Lower lobe of right lung (tissue), 2 donors: ENCODE measurements at places on chromosomes 1 and 21.

DNA sequence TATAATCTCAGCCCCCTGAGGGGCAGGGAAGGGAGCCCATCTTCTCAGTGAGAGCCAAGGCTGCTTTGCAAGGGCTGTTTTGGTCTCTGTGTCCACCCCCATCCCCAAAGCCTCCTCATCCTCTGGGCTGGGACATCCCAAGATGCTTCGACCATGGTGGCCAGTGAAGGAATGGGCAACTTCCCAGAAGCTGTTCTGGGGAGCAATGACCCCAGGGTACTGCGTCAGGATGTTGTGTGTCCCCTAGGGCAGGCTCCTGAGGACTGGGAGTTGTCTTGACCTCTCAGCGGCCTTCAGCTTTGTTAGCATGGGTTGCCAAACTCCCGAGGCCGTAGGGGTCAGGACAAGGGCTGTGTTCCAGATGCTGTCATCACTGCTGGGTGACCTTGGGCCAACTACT is 238.4 kb upstream of the POU3F1 start:
- no peak for DNase-seq

DNA sequence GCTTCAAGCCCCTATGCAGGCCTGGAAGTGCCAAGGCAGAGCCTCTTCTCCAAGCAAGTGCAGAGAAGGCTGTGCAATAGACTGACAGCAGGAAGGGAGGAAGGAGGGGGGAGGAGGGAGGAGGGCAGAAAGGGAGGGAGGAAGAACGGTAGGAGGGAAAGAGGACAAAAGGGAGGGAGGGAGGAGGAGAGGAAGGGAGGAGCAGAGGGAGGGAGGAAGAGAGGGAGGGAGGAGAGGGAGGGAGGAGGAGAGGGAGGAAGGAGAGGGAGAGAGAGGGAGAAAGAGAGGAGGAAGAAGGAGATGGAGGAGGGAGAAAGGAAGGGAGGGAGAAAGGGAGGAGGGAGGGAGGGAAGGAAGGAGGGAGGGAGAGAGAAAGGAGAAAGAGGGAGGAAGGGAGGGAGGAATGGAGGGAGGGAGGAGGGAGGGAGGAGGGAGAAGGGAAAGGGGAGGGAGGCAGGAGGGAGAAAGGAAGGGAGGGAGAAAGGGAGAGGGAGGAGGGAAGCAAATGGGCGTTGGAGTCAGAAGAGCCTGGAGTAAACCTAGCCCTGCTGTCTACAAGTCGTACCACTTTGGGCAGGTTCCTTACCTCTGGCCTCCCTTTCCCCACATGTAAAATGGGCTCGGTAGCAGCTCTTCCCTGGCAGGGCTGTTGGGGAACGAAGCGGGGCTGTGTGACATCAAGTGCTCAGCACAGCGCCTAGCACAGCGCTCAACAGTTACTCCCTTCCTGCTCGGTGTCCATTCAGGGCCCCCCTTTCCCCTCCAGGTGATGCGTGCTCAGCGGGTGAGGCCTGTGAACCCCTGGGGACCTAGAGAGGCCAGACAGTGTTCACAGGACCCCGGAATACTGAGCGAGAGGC is 244.6 kb downstream of the NPHP4 start:
- peak; percentile 34 for DNase-seq

GRCh38 chr21:36747041-36747814 is 48.3 kb downstream of the SIM2 start:
- no peak for DNase-seq

GRCh38 chr1:168455764-168456163 is 88.0 kb downstream of the XCL2 start:
- no peak for DNase-seq

- no peak for DNase-seq
These were observed 769.1 kb downstream of the NCAM2 start for GRCh38 chr21:21767276-21767675.

- DNase-seq: peak; percentile 80
These were observed 9.7 kb downstream of the OR2B11 start for GRCh38 chr1:247448107-247448791.

GRCh38 chr21:45558044-45558721 is 15.9 kb upstream of the SLC19A1 start:
- peak; percentile 36 for DNase-seq

DNA sequence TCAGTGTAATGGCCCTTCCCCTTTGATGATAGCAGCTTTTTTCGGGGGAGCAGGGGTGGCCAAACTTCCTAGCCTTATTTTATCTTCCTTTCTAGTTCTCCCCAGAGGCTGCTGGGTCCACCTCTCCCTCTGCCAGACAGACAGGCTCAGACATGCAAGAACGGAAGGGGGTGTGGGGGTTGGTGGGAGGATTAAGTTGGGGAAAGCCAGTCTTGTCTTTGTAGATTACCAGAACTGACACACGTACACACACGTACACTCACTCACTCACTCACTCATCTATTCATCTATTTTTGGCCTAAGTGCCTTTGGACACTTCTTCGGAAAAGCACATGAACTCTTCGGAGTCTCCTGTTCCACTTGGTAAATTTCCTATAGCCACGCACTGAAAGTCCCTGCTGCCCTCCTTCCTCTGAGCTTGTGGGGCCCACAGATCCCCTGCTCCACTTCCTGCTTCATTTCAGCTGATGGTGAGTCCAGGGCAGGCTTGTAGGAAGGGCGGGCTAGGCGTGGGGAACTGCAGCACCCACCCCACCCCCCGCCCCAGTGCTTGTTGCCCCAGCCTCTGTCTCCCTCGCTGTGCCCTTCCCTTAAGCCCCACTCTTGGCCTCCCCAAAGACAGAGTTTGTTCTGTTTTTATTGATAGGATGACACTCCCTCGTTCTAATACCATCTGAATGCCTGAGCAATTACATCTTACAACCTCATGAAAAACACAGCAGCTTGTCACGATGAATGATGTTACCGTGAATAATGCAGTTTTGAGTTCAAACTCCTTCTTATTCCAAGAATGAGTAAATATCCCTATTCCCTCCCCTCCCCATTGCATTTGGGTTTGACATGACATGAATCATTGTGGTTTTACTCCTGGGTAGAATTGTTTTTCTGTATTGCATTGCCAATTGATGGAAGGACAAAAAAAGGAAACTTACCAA is 60.7 kb upstream of the ATP5PO start:
- no peak for DNase-seq

GRCh38 chr1:26811708-26812107 is 14.8 kb upstream of the ZDHHC18 start:
- DNase-seq: no peak

GRCh38 chr1:57316861-57317260 is 107.0 kb downstream of the DAB1 start:
- DNase-seq: no peak

DNA sequence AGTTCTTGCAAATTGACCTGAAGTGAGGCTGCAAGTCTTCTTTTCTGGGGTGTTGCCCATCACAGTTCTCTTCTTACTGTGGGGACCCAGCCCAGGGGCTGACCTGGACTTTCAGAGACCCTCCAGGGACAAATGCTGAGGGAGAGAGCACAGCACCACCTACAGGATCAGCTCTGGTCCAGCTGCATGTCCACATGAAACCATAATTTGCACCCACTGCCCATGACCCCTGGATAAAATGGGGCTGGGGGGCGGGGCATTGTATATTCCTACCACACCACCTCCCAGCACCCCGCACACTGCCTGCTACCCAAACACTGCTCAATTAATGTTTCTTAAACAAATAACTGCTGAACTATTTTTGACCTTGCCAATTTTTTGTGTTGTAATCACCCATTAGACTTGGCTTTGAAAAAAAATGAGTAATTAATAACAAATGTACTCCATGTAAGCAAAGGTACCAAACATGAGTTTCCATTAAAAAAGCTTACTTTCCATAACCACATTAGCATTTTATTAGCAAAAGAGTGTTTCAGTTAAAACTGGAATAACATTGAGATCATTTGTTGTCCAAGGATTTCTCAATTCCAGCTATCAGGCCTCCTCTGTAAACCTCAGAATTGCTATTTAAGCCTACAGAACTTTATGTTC is 168.0 kb upstream of the RAB4A start:
- no peak for DNase-seq

GRCh38 chr1:168148916-168149315 is 12.2 kb upstream of the GPR161 start:
- no peak for DNase-seq

DNA sequence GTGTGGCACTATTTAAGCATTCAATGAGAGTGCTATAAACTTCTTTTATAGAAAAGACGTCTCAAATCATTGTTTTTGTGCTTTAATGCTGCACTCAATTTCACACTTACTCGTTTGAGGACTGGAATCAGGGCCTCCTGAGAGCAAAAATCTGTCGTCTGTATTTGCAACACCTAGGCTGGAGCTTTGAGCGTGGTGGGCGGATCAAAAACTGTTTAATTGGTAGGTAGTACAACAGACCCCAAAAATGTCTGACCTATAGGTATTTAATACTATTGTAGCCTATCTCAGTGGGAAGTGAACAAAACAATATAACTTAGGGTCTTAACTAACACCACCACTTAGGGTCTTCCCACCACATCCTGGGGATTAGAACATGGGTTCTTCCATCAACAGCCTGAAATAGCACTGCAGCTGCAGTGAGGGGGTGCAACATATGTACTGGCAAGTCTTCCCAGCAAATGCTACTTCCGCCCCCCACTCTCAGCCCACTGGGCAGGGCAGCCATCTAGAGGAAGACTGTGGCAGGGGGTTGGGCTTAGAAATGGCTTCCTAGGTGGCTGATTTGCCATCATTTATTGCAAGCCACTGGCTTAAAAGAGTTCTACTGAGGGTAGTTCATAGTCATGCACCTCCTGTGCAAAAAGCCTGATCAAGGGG is 48.3 kb downstream of the CD46 start:
- no peak for DNase-seq

DNA sequence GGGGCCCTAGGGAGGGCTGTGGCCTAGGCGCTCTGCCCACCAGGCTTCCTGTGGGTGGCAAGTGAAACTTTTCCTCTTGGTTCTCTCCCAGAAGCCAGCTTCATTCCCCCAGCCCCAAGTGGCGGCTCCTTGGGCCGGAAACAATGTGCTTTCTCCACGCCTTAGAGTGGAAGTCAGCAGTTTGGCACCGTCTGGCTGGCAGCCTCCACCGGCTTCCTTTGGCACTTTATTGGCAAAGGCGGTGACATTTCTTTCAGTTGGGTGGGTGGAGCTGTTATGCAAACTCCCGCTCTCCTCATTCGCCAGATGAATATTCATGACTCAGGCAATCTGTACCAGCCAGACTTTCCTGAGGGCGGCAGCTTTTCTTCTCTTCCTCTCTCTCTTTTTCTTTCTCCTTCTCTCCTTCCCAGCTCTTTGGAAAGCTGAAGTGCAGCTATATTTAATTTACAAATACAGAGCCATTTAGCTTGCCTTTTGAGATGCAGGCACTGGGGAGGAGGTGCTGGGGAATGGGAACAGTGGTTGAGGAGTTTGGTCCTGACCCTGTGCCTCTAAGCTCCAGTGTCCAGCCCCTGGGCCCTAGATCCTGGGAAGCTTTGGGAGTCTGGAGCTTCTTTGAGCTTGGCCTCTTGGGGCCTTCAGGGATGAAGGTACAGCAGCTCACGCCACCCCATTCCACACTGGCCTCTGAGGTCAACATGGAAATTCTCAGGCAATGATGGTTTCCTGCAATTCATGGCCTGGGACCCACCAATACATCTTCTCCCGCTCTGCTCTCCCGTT is 67.8 kb upstream of the POU3F1 start:
- no peak for DNase-seq

DNA sequence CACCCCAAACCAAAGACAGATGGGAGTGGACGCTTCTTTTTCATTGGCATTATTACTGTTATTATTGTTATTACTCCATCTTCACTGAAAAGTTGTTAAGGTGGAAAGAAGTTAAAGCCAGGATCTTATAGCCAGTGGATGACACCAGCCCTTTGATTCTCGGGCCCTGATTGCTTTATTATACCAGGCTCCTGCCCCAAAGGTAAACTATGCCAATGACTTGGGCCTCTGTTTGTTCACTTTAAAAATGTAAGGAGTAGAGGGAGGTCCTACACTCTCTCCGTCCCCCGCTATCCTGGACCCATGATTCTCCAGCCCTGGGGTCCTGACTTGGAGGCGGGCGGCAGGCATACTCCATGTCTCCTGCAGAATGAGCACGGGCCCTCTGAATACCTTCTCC is 106.8 kb downstream of the TOMM20 start:
- DNase-seq: no peak

- DNase-seq: no peak
These were observed 101.8 kb upstream of the ARTN start for GRCh38 chr1:43831851-43832250.

- no peak for DNase-seq
These were observed 35.8 kb downstream of the ACOT11 start for GRCh38 chr1:54583871-54584270.

DNA sequence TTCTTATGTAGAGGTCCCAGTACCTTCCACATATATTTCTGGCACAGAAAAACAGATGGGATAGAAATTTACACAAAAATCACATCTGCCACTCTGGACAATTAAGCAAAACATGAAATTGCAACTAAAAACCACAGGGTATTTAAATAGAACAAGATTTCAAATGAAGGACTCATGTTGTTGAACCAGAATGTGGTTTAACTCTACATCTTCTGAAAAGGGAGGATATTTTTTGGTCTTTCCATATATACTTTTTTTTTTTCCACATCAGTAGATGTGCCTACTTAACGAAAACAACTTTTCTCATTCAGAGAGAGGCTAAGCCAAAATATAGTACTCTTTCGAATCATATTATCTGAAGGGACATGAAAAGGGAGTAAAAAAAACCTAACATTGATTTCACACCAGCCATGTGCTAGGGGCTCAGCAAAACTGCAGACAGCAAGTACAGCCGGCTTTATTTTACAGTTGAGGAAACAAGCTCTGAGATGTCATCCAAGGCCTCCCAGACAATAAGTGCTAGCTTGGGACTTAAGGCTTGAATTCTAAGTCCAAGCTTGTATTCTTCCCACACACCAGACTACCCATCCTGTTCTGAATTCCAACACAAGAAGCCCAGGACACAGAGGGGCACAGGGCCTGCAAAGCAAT is 208.9 kb downstream of the PBX1 start:
- no peak for DNase-seq

GRCh38 chr1:181478306-181478705 is 5.0 kb upstream of the CACNA1E start:
- DNase-seq: no peak

- no peak for DNase-seq
These were observed 934 bp downstream of the SCP2 start for GRCh38 chr1:52928015-52928404.

- DNase-seq: peak; percentile 76
These were observed 352.5 kb downstream of the ZNF326 start for GRCh38 chr1:90347366-90347765.

GRCh38 chr21:46115441-46116188 is 17.7 kb downstream of the COL6A2 start:
- peak; percentile 28 for DNase-seq

- DNase-seq: no peak
These were observed 21.6 kb downstream of the C2CD2 start for GRCh38 chr21:41932191-41932575.

DNA sequence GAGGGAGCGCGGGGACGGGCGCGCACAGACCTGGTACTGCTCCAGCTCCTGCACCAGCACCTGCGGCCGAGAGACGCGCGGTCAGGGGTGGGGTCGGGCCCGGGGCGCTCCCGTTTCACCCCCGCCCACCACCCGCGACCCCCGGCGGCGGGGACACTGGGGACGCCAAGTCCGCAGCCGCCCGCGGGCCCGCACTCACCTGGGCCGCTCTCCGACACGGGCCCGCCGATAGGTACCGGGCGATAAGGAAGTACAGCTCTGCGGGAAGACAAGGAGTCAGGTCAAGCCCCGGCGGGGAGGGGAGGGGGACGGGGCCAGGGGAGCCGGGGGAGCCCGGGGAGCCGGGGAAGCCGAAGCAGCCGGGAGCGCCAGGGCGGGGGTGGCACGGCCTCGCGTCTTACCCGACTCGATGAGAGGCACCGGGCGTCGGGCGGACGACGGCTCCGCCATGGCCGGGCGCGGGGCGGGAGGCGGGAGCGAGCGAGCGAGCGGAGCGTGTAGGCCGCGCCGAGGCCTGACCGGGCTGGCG is 326 bp downstream of the BRWD1 start:
- DNase-seq: peak; percentile 85

GRCh38 chr1:5515501-5515900 is 476.7 kb downstream of the NPHP4 start:
- DNase-seq: no peak
